ENCODE measurements at places on chromosomes 3 and 15.

DNA sequence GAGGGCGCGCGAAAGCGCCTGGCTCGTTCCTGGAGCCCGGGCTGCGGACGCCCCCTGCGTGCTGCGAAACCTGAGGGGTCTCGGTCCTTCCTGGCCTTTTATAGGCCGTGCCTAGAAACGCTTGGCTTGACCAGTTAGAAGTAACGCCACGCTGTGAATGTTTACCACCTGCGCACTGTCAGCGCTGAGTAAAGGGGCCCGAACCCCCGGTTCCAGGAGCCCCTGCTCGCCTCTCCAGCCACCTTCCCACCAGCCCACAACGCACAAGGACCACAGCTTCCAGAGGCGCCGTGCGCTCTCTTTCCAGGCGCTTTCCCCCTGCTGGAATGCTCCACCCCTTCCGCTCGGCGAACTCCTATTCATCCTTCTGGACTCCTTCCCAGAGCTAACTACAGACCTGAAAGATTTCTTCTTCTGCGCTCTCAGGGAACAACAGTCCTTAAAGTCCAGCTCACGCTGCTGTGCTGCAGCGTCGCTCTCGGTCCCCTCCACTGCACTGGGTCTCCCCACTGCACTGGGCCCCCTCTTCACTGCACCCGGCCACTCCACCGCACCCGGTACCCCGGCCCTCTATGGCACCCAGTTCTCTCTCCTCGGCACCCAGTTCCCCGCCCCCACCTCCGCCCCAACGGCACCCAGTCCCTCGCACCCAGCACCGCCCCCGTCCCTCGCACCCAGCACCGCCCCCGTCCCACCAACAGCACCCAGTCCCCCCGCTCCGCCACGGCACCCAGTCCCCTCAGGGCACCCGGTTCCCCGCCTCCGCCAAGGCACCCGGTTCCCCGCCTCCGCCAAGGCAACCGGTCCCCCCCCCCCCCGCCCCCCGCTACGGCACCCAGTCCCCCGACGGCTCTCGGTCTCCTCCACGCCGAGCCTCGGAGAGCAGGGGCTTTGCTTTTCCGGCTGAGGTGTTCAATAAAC lies 69.8 kb downstream of the SQOR start:
- DNase-seq, result peak; percentile 29

GRCh38 chr15:83899670-83900069 lies 245.7 kb downstream of the ADAMTSL3 start:
- no peak for DNase-seq

DNA sequence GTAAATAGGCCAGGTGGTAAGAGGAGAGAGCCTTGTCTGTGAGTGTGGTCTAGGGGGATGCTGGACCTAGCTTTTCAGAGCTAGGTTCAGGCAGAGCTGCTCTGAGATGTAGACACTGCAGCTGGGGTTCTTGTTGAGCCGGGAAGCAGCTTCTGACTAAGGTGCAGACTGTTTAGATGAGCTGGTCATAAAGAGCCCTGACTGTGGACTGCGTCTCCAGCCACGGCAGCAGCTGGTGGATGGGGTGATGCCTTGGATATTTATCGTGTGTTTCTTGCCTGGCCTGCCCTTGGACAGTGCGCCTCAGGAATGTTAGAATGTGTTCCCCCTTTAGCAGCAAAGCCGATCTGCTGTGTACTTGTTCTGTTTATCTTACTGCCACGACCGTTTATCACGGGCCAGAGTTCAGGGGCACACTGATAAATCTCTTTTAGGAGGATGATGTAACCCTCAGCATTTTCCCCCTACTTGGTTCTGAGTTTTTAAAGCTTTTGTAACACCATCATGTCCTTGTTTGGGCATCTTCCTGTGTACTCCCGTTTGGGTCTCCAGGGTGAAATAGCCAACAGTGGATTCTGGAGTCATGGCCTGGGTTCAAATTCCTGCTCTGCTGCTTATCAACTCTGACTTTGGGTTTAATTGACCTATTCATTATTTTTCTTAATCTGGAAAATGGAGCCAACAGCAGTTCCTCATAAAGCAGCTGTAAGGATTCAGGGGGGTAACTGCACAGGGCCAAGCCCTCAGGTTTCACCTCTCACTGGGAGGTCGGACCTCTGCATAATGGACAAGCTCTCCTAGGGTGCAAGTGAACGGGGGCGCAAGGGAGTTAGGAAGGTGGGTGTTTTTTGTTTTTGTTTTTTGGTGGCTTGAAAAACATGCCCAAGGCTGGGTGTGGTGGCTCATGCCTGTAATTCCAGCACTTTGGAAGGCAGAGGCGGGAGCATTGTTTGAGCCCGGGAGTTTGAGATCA lies 51.4 kb downstream of the FLNB start:
- no peak for DNase-seq

- DNase-seq, result peak; percentile 73
Observed at GRCh38 chr3:19147905-19148767, at the start of gene KCNH8. Gene KCNH8 (plus strand): TSS chr3:19148510. CDS start chr3:19148720, 210 bp downstream.

GRCh38 chr15:69491038-69491505 lies 38.5 kb downstream of the RPLP1 start:
- no peak for DNase-seq

DNA sequence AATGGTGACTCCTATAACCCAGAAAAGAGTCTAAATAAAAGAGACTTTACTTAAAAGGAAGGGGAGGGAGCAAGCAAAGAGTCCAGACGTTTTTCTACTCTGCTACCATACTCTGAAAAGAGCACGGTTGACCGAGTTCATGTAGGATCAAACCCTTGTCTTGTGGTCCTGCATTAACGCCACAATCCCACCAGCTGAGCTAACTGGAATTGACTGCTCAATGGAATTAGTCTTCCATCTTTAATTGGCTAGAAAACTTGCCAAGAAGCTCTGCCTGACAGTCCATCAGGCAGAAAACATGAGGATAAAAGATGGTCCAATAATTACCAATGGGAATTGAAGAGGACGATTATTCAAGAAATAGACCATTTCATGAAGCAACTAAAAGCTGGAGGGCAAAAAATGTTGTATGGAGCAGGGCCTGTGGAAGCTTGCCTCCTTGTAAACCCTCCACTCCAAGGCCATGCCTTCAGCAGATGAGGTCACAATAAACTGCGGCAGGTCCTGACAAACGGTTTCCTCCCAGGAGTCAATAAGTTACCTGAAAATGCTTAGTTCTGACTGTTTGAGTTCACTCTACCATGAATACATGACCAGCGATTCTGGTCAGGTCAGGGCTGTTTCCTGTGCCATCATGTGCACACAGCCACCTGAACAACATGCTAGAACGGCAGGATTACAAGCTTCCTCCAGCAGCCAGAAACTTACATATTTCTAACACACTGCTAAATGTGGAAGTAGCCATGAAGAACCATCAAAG lies 35.6 kb upstream of the ARHGEF3 start:
- no peak for DNase-seq

DNA sequence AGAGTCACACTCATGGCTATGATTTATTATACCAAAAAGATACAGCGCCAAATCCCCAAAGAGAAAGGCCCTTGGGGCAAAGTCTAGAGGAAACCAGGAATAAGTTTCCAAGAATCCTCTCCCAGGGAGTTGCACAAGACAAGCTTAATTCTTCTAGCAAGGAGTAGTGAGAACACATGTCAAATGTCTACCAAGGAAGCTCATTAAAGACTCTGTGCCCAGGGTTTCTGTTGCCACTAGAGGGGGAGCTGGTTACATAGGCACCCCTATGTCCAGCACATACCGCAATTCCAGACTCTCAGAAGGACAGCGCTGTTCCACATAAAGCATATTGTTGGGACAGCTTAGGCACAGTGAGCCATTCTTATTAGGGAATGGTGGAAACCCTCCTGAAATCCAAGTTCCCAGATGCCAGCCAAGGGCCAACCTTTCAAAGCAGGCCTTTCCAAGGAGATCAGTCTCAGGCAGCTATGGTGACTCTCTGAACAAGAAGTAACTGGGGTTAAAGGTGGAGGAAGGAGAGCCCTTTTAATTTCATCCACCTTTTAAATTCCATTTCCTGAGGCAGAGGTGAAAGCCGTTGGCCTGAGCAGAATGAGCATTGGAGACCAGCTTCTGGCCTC lies 194.2 kb downstream of the UACA start:
- no peak for DNase-seq

DNA sequence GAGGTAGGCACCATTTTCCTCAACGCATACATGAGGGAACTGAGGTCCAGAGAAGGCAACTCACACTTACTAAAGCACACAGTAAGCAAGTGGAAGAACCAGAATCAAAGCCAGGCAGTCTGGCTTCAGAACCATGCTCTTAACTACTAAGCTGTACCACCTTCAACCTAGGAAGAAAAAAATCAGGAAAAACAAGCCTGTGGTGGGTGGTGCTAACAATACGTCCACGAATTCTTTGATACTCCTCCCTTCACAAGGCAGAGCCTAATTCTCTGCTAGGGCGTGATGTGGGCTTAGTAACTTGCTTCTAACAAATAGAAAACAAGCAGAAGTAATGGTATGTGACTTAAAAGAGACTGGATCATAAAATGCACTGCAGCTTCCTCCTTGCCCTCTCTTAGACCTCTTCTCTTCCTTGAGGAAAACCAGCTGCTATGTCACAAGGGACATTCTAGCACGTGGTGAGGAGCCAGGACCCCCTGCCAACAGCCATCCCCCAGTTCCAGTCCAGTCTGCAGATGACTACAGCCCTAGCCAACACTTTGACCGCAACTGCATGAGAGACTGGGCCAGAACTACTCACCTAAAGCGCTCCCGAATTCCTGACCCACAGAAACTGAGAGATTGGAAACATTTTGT lies 36.9 kb downstream of the HACD2 start:
- no peak for DNase-seq

DNA sequence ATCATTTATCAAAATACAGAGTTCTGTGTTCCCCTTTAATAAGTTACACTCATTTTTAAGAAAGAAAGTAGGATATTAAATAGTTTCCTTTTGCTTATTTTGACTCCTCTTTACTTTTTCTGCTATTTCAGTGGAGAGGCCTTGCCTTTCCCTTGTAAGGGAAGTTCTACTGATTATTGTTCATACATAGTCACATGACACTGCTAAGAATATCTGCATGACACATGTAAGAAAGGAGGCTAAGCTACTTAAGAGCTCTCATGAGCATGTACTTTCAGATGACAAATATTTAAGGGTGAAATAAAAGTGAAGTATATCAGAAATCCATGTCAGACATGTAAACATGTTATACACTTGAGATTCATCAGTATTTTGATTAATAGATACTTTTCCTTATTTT lies 39.0 kb downstream of the MYRIP start:
- no peak for DNase-seq

DNA sequence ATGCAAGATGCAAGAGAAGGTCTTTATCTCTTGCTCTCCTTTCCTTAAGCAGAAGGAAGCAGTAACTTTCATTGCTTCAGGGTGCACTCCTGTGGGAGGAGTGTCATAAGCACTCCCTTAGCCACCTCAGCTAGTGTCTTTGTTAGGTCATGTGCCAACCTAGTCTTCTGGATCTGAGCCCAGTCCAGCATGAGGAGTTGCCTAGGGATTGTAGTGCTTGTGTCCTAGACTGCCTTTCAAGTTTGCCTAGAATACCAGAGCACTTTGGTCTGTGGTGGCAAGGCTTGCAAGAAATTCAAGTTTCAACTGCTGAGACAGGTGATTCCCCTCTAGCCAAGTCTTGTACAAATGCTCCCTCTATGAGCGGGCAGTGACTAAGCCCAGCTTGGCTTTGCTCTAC lies 633.6 kb downstream of the ZNF385D start:
- no peak for DNase-seq

DNA sequence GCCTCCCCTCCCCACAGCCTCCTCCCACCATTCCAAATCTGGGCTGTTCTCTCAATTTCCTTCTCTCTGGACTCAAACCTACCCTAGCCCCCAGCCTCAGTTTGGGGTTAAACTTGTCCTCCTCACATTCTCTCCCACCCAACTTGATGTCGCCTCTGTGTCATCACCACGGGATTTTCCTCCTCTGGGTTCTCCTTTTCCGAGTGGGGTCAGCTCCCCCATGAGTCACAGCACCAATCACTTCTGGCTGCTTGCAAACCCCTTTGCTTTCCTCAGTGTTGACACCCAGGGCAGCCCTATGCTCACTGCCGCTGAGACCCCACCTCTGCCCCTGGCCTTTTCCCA lies 451 bp downstream of the CCR5AS start:
- DNase-seq, result no peak

DNA sequence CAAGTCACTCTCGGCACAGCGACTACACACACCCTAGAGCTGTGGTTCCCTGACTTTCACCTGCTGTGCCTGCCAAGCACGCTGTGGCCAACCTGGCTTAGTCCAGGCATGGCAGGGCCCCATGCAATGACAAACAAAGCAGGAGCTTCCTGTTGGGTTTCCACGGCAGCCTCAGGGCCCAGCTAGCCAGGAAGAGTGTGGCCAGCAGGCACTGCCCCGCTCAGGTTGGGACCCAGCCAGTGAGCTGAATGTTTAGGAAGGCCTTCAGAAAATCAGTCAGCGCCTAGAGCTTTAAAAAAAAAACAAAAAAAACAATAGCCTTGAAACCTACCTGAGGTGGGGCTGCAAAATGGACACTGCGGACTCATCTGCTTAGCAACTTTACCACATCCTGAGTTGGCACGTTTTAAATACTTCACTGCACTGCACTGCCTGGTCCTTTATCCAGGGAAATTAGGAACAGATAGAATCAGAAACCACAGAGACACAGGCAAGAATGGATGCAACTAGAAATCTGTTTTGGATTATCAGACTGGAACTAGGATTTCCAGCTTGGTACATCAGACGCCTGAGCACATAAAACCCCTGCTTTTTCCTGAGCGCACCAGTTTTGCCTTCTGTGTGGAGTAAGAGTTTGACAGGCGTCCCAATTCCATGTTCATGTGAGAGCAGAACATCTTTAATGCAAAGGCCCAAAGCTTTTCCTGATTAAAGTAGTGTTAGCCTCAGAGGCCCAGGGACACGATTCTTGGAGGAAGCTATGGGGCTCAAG lies 36.2 kb upstream of the LDHAL6B start:
- DNase-seq, result no peak

GRCh38 chr15:42072141-42072685 lies 22.1 kb downstream of the PLA2G4D start:
- no peak for DNase-seq

- no peak for DNase-seq
Observed at GRCh38 chr15:24957691-24958090, 2.9 kb downstream of the SNRPN start.

GRCh38 chr15:61301701-61302100 lies 72.6 kb upstream of the RORA start:
- DNase-seq, result no peak

DNA sequence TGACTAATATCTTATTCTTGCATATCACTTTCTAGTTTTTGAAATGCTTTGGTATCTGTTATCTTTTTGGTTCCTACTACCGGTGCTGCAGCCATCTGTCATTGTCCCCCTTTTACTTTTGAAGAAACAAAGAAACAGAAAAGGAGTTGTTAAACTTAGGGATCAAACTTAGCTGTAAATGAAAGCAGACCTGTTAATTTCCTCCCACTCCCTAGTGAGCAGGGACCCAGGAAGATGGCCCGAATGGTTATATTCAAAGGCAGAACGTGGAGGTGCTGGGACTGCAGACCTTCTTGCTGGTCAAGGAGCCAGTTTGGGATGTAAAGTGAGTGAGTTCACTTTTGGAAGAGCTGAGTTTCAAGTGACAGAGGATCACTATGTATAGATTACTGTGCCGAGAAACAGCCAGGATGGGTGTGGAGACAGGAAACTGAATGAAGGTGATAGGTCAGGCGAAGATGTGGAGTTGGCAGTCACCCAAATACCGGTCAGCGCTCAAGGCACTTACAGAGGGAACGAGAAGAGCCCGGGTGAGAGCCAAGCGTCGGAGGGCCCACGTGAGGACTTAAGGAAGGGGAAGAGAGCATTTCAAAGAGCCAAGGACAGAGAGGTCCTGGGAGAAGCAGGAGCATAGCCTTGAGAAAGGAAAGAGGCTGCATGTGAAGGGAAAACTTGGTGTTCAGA lies 20.1 kb downstream of the KBTBD8 start:
- no peak for DNase-seq
